ENCODE measurements at places on chromosomes 5 and 9.

GRCh38 chr9:135827866-135828580 lies 79.3 kb downstream of the CAMSAP1 start:
- no peak for DNase-seq

- DNase-seq: no peak
Measured at GRCh38 chr5:96220610-96221390, 212.2 kb downstream of the PCSK1 start.

GRCh38 chr9:82363198-82363597 lies 374.6 kb downstream of the SPATA31D1 start:
- DNase-seq: no peak

- no peak for DNase-seq
Measured at GRCh38 chr5:144335561-144335960, 164.9 kb downstream of the KCTD16 start.

GRCh38 chr9:13684656-13685055 lies 405.2 kb upstream of the MPDZ start:
- DNase-seq: no peak
